ENCODE measurements at places on chromosomes 6 and 20.

- DNase-seq = no peak
These were observed 180.6 kb upstream of the TAB2 start for GRCh38 chr6:149136913-149137286.

DNA sequence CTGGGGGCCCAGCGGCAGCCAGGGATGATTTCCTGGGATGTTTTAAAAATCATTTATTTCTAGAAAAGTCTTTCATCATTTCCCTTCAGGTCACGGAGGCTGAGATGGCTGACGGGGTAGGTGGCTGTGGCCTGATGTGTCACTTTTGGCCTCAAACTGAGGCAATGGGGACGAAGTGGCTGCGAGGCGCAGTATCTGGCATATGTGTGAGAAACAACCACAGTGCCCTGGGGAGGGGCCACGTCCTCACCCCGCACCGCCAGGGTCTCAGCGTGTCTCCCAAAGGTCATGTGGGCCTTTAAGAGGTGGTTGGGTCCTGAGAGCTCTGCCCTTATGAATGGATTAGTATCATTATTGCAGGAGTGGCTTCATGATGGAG lies 120.0 kb downstream of the CEBPB start:
- no peak for DNase-seq

DNA sequence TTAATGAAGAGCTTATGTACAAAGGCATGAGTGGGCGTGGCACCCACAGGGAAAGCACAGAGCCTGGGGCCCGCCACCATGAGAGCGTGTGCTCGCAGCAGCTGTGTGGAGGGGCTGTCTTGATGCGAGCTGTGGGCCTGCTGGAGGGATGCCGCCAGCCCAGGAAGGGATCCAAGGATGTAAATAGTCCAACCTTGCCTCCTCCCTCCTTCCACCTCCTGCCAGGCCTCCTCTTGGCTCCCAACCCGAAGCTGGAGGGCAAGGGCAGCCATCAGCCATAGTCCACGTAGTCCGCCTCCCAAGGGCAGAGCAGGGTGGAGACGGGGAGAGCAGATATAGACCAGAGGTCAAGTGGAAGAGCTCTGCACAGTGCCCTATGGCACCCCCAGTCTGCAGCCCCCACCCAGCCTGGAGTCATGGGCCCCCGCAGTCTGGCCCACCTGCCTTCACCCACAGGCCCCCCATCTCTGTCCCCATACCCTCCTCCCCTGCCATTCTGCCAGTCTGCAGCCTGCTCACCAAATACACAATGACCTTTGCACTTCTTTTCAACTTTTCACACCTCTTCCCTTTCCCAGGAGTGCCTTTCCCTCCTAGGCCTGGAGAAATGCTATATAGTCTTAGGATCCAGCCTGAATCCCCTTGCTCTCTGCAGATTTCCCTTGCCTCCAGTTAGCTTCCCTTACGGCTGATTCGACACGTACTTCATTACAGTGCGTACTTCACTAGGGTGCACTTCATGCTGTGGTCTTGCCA lies 77.1 kb downstream of the SHLD1 start:
- no peak for DNase-seq

GRCh38 chr6:166644681-166645080 lies 17.6 kb upstream of the RPS6KA2 start:
- DNase-seq = no peak

- DNase-seq = no peak
These were observed 60.2 kb downstream of the PYGB start for GRCh38 chr20:25308083-25308491.

DNA sequence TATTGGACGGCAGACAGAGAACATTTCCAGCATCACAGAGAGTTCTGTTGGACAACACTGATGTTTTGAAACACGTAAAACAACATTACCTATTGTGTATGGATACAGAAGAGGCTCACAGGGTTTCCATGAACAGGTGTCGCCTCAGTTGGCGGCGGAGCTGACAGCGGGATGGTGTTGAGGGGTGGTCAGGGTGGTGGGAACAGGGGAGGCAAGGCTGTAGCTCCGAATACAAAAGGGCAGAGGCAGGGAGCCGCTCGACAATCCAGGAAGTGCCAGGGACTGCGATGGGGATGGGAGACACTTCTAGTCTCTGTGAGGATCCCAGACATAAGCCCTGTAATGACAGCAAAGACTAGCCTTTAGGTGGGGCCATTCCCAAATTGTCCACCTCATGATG lies 14.5 kb upstream of the PI16 start:
- no peak for DNase-seq

- no peak for DNase-seq
These were observed 10.0 kb downstream of the PTK7 start for GRCh38 chr6:43086022-43086658.

DNA sequence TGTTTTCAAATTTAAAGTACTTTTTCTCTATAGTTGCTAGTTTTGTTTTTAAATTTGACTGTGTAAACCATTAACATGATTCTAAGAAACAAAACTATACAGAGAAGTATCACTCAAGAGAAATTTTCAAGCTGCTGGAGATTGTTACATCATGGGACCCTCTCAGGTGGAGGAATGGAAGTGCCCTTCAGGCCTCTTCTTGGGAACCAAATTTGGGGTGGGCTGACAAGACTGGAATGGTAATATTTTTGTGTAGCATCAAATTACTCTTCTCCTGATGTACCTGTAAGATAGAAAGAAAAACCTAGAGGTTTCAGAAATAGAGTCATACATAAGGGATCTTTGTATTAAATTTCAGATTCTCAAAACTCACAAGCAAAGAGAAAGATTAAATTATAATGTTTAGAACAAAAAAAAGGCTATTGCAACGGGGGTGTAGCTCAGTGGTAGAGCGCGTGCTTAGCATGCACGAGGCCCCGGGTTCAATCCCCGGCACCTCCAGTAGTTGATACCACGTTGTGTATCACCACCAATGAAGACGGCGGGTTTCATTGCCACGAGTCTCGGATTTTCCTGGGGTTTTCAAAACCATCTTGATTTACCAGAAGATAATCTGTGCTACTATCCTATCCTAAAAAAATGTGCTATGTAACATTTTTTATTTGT lies 193.7 kb downstream of the GPX5 start:
- peak; percentile 77 for DNase-seq

DNA sequence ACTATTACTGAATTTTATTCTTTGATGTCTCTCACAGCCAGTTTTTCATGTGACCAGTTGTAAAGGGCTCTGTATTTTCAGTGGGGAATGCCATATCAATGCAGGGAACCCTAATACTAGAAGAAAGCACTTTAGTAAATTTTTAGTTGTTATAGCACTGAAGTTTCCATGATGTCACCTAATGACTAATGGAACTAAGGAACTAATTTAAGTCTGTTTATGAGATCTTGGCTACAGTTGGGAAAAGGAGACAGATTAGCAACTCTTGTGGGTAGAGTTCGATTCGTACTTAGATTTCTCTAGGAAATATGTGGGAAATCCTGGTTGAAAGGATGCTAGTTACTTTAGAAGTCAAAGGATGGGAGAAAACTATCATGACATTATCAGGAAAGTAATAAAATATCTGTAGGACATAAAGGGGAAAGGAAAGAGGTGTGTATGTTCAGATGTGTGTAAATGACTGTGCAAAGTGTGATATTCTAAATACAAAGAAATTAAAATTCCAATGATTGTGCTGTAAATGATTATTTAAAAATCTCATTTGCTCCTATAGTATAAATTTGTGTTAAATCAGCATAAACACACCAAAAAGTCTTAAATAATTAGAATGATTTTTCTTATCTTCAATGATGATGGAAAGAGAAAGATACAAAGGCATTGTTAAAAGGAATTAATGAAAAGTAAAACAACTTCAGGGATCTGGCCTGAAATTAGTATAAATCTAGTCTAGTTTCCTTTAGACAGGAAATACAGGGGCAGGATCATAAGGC lies 103.4 kb downstream of the LRRC1 start:
- no peak for DNase-seq

GRCh38 chr6:41877051-41877680 lies 18.0 kb downstream of the USP49 start:
- no peak for DNase-seq

- DNase-seq = no peak
These were observed 65.2 kb downstream of the THBS2 start for GRCh38 chr6:169188475-169188874.

GRCh38 chr6:39189915-39190544 lies 39.2 kb downstream of the KCNK5 start:
- DNase-seq = no peak

DNA sequence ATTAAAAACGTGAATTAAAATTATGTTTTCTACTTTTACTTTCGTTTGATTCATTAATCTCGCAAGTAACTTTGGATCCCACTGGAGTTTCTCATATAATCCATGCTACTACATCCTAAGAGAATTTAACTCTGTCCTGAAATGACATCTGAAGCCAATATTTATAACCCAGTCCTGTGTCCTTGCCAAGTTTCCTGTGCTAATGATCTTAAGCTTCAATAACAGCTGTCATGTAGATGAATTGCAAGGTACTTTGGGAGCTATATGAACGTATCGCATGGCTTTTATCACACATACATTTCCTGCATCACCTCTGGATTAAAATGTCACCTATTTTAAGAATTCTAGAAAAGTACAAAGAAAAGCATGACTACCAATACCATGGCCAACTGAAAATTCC lies 833.8 kb upstream of the CITED2 start:
- DNase-seq = no peak

DNA sequence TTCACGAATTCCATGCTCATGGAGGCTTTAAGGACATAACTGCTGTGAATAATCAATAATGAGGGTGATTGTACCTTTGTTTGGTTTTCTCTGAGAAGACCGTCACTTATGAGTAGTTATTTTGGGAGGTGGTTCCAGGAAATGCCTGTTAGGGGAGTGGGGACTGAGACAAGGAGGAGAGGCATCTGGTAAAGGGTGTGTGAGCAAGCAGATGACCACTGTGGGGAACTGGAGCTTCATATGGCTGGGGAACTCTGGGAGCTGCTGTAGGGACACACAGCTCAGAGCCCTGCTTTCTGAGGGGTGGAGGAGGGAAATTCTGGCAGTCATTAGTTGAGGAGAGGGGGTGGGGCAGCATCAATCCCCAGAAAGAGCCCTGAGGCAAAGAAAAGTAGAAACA lies 71.3 kb upstream of the TINAG start:
- no peak for DNase-seq

- peak; percentile 62 for DNase-seq
These were observed 44.0 kb upstream of the ZBTB24 start for GRCh38 chr6:109526905-109527628.

GRCh38 chr20:24370249-24370648 lies 99.2 kb upstream of the SYNDIG1 start:
- no peak for DNase-seq

DNA sequence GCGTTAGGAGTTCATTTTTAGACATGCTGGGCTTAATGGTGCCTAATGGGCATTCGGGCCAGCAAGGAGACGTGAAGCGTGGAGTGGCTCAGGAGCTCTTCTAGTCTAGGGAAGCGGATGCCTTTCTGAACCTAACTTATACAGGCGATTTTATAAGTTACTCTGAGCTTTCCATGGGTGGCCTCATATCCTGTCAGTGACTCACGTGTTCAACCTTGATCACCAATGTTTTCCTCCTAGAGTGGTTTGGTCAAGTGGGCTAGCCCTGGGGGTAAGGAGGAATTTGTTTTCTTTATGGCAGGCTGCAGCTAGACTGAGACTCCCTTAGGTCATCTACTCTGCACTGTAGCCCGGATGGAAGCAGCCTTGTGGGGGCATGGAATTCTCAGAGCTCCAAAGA lies 52.1 kb downstream of the PLAGL1 start:
- no peak for DNase-seq

All from activated CD8-positive, alpha-beta memory T cell treated with anti-CD3 and anti-CD28 coated beads, Interleukin-2, amount 50 U/mL, for 48 hours (primary cell).